ENCODE measurements at places on chromosomes 13 and 19. TPM values are rescaled to one million over a fixed set of nuclear protein-coding genes. Genes with fewer than 3 reads are reported as not detected.

Gene RLN3
- not detected for total RNA-seq

Gene DAPK3
- 65.9 TPM for total RNA-seq

DNA sequence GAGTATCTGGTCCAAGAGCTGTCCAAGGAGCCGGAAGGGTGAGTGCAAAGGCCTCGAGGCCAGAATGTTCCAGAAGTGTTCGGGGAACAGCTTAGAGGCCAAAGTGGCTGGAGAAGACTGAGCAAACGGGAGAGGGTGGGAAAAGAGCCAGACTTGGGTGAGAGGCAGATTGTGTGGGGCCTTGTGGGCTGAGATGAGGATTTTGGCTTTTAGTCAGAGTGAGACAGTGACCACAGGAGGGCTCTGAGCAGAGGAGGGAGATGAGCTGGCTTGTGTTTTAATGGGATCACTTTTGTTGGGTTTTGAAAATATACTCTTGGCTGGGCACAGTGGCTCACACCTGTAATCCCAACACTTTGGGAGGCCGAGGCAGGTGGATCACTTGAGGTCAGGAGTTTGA, 5.6 kb downstream of the NANOS2 start:
- no peak for DNase-seq

Gene OLFM2
- 106 TPM for total RNA-seq

Gene CEACAM7
- total RNA-seq = 0.43 TPM

Gene PROZ
- not detected for total RNA-seq

DNA sequence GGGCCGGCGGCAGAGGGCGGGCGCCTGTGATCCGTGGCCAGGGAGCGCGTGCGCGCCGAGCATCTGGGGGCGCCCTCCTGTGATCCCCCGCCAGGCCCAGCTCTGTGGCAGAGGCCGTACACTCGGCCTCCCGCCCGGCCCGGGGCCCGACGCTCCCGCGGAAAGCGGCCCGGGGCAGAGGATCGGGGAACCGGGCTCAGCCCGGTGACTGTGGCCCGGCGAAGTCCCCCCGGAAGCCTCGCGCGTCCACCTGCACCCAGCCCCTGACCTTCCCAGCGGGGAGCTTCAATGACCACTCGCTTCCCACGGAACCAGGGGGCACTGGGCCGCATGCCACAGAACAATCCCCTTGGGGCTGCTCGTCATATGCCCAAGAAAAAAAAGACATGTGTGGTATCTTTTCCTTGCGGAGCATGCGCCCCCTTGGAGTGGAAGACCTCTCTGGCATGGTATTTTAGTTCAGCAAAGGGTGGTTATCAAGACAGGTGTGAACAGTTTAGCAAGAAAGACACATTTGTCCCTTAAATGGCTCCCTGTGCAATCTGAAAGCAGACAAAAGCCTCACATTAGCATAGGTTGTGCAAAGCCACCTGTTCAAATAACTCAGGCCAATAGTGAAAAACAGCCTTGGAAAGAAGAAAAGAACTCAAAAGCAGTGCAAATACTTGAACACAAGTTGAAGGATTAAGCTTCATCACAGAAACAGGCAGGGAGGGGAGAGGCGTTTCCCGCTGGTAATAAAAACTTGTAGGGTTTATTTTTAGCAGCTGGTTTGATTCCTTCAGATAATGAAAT, 290.9 kb upstream of the SOX21 start:
- no peak for DNase-seq

- no peak for DNase-seq
Measured at GRCh38 chr19:31332096-31332495, 17.1 kb downstream of the TSHZ3 start.
